ENCODE measurements at places on chromosomes 4 and X. TPM values are rescaled to one million over a fixed set of nuclear protein-coding genes. Genes with fewer than 3 reads are reported as not detected.

Gene WNK3
- total RNA-seq: 0.51 TPM

Gene MAGEA9B
- total RNA-seq: not detected

Gene CFAP97
- total RNA-seq: 42.1 TPM

Gene NXF2
- total RNA-seq: not detected

Gene TEX13A
- total RNA-seq: not detected

Gene PUDP
- 4.1 TPM for total RNA-seq

Gene REPS2
- 0.50 TPM for total RNA-seq

GRCh38 chr4:138205531-138206233 lies 36.5 kb downstream of the SLC7A11 start:
- no peak for DNase-seq

DNA sequence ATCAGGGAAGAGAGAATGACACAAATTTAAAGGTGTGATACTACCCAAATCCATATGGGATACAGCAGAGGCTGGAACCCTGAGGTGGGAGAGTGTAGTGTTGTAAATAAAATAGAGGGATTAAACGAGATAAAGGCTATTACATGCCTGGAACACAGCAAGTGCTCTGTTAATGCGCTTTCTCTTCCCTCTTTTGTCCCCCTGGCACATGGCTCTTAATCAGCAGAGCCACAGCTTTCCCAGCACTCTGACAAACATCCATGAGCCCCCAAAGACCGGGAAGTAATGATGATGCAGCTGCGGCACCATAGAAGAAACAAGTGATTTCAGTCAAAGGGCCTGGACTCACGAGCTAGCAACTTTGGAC lies 85.9 kb downstream of the RASL11B start:
- no peak for DNase-seq

DNA sequence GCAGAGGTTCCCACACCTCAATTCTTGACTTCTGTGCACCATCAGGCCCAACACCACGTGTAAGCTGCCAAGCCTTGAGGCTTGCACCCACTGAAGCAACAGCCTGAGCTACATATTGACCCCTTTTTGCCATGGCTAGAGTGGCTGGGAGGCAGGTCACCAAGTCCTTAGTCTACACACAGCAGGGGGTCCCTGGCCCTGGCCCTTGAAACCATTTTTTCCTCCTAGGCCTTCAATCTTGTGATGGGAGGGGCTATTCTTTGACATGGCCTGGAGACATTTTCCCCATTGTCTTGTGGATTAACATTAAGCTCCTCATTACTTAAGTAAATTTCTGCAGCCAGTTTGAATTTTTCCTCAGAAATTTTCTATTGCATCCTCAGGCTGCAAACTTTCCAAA lies 336.6 kb downstream of the IL15 start:
- no peak for DNase-seq

- DNase-seq: peak; percentile 71
These were observed 217.6 kb downstream of the PTTG2 start for GRCh38 chr4:38177641-38178391.

DNA sequence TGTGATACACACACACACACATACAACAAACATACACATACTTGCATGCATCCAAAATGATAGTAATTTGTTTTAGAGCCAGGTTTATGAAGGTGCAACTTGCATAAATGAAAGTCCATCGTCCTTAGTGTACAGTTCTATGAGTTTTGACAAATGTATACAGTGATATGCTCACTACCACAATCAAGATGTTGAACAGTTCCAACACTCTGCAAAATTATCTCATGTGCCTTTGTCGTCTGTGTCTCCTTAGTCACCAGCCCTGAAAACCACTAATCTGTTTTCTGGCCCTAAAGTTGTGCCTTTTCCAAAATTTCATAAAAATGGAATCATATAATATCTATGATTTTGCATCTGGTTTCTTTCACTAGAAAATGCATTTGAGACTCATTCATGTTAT lies 67.8 kb upstream of the ANXA3 start:
- no peak for DNase-seq

GRCh38 chr4:19324184-19324583 lies 927.5 kb upstream of the SLIT2 start:
- DNase-seq: no peak

- no peak for DNase-seq
These were observed 224.7 kb downstream of the CENPC start for GRCh38 chr4:67320645-67321044.

- peak; percentile 28 for DNase-seq
These were observed 568 bp upstream of the CASP6 start for GRCh38 chr4:109703664-109704361.

GRCh38 chrX:44247468-44247867 lies 96.0 kb downstream of the EFHC2 start:
- DNase-seq: no peak

- no peak for DNase-seq
These were observed 880 bp upstream of the TEX13A start for GRCh38 chrX:105221374-105221773.

- DNase-seq: no peak
These were observed 61.6 kb downstream of the UBE2K start for GRCh38 chr4:39759569-39759968.

GRCh38 chr4:138789796-138790195 lies 225.8 kb upstream of the NOCT start:
- no peak for DNase-seq

GRCh38 chr4:2858451-2859217 lies 15.0 kb downstream of the ADD1 start:
- peak; percentile 69 for DNase-seq

DNA sequence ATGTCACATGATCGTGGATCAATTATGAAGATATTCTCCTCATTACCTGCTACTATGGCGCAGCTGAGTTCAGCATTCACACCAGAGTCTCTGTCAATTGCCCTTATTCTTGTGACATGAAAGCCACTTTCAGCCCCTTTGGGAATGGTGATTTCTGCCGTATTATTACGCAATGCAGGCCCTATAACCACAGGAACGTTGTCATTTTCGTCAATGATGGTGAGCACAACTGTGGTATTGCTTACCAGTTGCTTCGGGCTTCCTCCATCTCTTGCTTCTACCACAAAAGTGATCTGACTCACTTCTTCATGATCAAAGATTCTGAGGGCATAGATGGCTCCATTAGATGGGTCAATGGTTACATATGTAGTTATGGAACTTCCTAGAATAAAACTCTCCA lies 2.1 kb downstream of the PCDH18 start:
- peak; percentile 53 for DNase-seq

DNA sequence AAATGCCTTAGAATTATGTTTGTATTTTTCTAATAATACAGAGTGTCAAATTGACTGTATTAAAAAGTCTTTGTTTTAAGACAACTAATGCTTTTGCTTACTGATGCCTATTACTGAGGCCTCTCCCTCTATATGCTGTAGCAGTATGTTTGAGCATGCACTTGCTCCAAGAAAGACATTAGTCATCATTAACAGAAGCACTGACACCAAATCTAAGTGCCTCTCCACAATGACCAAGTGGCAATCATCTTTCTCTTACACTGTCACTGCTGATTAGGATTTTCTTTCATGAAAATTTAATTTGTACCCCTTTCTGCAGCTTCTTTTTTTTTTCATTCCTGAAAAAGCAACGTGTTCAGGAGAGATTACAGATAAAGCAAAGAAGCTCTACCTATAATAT lies 11.1 kb upstream of the MAB21L2 start:
- DNase-seq: no peak

- no peak for DNase-seq
These were observed 29.3 kb downstream of the MMGT1 start for GRCh38 chrX:135944486-135944885.

GRCh38 chr4:150206265-150206664 lies 128.0 kb downstream of the DCLK2 start:
- no peak for DNase-seq

DNA sequence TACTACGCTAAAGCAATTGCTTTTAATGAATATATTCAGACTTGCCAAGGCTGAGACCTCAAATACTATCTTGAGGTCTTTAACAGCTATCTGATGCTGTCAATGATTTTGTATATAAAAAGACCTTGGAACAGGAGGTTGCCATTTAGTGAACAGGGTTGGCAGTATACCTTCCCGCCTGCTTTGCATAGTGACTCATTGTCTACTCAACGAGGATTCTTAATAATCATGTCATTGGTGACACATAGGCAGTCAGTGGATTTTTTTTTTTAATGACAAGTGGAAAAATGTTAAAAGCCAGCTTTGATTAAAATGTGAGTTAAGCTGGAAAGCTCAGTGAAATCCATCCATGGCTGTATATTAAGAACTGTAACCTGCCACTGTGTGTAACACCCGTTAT lies 164.0 kb downstream of the ASMT start:
- DNase-seq: no peak
